ENCODE measurements at places on chromosomes 2 and 18. TPM values are rescaled to one million over a fixed set of nuclear protein-coding genes. Genes with fewer than 3 reads are reported as not detected.

HTR2B gene
- total RNA-seq, result 1.2 TPM

NETO1 gene
- total RNA-seq, result not detected

REG3A gene
- not detected for total RNA-seq

MYOM1 gene
- 0.18 TPM for total RNA-seq

LCT gene
- total RNA-seq, result not detected

MAP3K19 gene
- total RNA-seq, result not detected

STEAP3 gene
- 13.3 TPM for total RNA-seq

SLC35F6 gene
- total RNA-seq, result 17.2 TPM

CRYBA2 gene
- total RNA-seq, result not detected

BCL2 gene
- total RNA-seq, result 2.2 TPM

PLCL1 gene
- 3.8 TPM for total RNA-seq

IL36A gene
- 0.09 TPM for total RNA-seq

AQP12B gene
- not detected for total RNA-seq

RBM44 gene
- 0.47 TPM for total RNA-seq

TMEM178A gene
- 0.56 TPM for total RNA-seq

ICA1L gene
- 1.3 TPM for total RNA-seq

SLC35G4 gene
- not detected for total RNA-seq

PRSS56 gene
- total RNA-seq, result not detected

RELCH gene
- 29.6 TPM for total RNA-seq

GALNT1 gene
- 160 TPM for total RNA-seq

CIB4 gene
- total RNA-seq, result not detected

Data from endothelial cell of coronary artery (primary cell).